PC-9 (cell line): ENCODE measurements at places on chromosomes 12 and 14. TPM values are rescaled to one million over a fixed set of nuclear protein-coding genes. Genes with fewer than 3 reads are reported as not detected.

GRCh38 chr12:54649825-54650224, 1.7 kb upstream of the DCD start:
- no peak for DNase-seq

DNA sequence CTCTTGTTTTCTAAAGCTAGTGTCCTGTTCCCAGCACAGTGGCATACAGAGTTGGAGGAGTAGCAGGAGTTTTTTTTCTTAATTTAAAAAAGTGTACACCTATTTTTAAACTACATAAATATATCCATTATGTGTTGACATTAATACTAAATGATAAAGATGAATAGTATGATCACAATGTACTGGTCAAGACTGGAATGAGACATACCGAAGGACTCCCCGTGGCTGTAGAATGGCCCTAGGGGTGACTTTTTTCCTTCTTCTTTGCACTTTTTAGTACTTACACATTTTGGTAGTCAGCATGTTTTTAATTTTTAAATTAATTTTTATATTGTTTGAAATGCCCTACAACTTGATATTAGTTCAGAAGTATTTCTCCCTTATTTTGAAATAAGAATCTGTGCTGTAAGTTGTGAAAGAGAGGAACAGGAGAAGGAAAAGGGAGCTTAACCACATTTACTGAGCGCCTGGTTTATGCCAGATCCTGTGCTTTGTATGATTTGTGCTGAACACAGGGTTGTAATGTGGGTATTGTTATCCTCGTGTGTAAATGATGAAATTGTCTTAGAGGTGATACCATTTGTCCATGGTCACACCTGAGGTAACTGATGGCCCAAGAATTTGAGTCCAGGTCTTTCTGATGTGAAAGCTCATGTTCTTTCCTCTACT, 136.5 kb downstream of the TGFB3 start:
- no peak for DNase-seq

GRCh38 chr12:13215056-13215455, 18.5 kb downstream of the EMP1 start:
- DNase-seq, result no peak

The TMEM179 gene
- total RNA-seq, result not detected in 2 replicates

The SIX6 gene
- not detected in 2 replicates for total RNA-seq

The FKBP3 gene
- 39.4 and 53.5 TPM in 2 replicates for total RNA-seq

The ERP27 gene
- total RNA-seq, result 14.9 and 33.4 TPM in 2 replicates

The ANO4 gene
- total RNA-seq, result not detected in 2 replicates

GRCh38 chr12:51395283-51396230, 4.4 kb upstream of the GALNT6 start:
- no peak for DNase-seq
